Naive B cell (primary cell): ENCODE measurements at places on chromosomes 3 and 15.
A peak's percentile ranks its signal among the peaks of the same experiment; 100 is the strongest.

- no peak for DNase-seq
Observed at GRCh38 chr15:84914909-84915605, 30.6 kb downstream of the SLC28A1 start.

GRCh38 chr3:183825456-183826161, at the start of gene MAP6D1:
MAP6D1 (minus strand) TSS chr3:183825577; CDS start chr3:183825547, 30 bp downstream.
- peak; percentile 33 for DNase-seq

GRCh38 chr3:41290736-41291135, 91.4 kb downstream of the CTNNB1 start:
- no peak for DNase-seq

- no peak for DNase-seq
Observed at GRCh38 chr15:70447521-70447920, 315.8 kb downstream of the UACA start.

GRCh38 chr3:20245781-20246180, 59.8 kb upstream of the SGO1 start:
- no peak for DNase-seq

DNA sequence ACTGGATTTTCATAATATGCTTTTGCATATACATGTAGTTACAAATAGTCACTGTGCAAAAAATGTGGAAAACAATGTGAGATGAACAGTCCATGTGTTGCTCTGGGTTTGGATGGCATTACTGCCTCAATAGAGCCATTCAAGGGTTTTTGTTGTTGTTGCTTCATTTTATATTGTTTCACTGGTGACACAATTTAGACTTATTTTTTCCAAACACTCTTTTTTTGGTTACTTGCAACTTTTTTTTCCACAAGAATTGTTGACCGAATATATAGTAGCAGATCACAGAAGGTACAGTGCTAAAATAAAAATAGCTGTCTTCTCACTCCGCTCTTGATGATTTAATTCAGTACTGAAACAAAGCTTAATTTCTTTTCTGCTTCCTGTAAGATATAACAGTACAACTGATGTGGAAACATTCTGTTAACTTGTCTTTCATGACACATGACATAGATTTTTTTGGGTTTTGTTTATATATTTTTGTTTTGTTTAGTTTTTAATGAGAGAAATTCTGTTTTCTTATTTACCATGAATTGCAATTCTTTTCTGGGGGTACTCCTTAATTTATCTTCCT, 618.6 kb downstream of the NAALADL2 start:
- no peak for DNase-seq

- no peak for DNase-seq
Observed at GRCh38 chr3:109572301-109572700, 235.0 kb upstream of the DPPA4 start.

DNA sequence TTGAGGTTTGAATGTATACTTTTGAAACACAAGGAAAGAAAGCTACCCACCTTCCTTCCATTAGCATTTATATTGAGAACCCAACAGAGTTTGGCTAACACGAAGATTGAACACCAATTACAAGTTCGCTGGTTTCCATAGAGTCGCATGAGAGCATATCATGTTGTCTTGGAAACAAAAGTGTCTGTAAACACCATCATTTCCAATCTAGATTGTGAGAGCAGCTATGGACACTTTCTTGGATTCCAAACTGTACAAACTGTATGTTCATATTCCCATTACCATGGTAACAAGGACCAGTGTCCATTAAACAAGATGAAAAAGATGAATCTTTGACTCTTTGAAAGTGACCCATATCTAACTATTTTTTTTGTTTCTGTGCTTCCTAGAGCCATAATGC, 529.9 kb upstream of the ROBO1 start:
- DNase-seq = no peak

DNA sequence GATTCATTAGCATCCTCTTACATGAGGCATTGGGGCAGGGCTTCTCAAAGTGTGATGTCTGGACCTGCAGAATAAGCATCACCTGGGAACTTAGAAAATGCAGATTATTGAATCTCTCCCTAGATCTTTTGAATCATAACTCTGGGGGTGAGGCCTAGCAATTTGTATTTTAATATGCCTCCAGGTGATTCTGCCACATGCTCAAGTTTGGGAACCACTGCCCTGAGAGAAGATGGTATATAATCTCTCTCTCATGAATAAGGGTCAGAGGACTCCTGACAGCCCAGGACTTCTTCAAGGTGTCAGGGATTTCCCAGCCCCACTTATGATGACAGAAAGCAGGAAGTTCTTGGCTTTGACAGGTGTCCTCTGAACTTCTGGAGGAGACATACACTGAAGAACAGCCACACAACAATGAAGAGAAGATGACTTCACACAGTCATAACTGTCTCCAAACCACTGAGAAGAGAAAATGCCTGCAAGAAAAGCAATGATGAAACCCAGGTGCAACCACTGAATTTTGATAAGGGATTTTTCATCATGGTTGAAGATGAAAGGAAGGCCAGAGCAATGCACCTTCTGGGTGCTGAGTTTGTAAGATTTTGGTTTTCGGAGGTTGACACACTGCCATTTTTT, 211.9 kb upstream of the MRPL3 start:
- DNase-seq = no peak

DNA sequence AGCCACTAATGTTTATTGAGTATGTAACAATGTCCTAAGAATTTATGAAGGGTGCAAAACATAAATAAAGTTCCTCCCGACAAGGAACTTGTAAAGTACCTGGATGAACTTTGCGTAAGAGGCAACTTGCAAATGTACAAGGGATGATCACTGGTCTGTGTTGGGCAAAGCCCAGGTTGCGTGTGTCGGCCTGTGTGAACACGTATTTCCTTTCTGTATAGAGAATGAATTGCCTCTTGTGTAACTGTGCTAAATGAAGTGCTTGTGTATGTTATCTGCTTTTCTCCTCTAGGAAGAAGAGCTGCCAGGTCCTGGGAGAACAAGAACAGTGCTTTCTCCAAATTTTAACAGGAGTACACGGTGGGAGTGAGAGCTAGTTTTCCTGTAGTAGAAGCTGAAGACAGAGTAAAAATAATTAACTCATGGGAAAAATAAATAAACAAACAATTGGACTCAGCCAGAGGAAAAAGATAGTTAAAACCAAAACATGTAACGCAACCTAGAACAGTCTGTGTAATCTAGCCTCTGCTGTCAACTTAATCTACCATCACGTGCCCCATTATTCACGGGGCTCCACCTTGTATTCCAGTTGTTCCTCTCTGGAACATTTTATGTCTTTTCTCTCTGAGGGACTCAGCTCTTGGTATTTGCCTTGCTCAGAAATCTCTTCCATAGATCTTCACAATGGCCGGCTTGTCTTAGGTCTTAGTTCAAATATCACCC, 83.7 kb upstream of the RASGRP1 start:
- no peak for DNase-seq

DNA sequence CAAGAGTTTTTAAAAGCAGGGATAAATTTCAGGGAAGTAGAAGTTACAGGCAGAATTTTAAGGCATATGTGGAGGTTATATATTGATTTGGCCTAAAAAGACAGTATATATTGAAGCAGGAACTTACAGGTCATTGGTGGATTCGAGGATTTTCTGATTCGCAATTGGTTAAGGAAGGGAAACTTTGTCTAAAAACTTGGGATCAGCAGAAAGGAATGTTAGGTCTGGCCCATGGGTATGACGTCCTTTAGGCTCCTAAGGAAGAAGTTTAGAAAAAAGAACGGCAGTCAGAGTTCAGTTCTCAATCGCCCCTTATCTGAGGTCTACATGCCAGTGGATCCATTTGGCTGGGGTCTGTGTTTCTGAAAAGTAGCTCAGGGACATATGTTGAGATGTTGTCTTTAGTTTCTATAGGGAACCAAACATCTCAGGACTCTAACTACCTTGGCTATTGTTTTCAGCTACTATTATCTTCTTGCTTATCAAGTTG, 33.2 kb upstream of the ACP3 start:
- no peak for DNase-seq

DNA sequence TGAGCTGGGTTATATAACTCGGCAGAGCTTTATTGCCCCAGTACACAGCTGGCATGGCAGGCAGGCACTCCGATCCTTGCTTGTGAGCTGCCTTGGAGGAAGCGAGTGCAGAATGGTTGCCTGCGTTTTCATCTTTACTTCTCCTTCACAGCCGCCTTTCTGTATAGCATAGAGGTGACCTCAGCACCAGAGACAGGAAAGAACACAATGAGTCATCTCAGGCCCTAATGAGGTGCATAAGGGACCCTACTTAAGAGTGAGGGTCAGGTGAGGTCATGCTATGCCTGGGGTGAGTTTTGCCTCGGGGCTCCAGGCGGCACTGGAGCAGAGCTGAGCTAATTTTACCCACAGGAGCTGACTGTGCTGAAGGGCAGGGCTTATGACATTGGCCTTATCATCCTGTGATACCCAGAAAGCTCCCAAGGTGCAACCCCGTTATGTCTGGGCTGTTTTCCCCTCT, 43.5 kb downstream of the LPP start:
- DNase-seq = no peak

GRCh38 chr3:64977308-64978100, 289.7 kb upstream of the ADAMTS9 start:
- no peak for DNase-seq

DNA sequence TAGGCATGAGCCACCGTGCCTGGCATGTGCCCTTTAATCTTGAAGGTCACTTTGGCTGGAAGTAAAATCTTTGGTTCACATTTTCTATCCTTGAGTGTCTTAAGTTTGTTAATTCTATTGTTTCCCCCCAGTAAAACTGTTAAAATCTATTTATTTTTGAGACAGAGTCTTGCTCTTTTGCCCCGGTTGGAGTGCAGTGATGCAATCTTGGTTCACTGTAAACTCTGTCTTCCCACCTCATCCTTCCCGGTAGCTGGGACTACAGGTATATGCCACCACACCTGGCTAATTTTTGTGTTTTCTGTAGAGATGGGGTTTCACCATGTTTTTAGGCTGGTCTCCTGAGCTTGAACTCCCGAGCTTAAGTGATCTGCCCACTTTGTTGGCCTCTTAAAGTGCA, 7.7 kb downstream of the PPP4R2 start:
- no peak for DNase-seq

- no peak for DNase-seq
Observed at GRCh38 chr3:37279236-37279635, 104.9 kb upstream of the LRRFIP2 start.

DNA sequence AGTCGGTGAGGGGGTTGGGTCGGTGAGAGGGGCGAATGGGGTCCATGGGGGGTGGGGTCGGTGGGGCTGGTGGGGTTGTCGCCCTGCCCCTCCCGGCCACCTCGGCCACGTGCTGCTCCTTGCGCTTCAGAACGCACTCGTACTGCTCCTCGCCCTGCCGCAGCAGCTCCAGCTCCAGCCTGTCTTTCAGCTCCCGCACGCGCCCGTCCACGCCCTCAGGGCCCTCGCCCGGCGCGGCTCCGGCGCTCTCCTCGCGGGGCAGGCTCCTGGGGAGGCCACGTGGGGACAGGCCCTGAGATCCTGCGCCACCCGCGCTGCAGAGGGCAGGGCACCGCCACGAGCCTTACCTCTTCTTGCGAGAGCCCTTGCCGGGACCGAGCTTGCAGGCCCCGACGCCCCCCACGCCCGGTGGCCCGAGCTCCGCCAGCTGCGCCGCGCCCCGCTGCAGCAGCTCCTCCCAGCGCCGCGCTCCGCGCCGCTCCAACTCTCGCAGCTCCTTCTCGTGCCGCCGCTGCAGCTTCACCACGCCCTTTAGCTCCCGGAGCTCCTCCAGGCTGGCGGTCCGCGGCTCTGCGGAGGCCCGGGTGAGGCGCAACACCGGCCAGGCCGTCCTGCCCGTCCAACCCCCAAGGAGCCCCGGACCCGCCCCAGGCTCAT, 8.2 kb upstream of the ANKRD63 start:
- DNase-seq = no peak

DNA sequence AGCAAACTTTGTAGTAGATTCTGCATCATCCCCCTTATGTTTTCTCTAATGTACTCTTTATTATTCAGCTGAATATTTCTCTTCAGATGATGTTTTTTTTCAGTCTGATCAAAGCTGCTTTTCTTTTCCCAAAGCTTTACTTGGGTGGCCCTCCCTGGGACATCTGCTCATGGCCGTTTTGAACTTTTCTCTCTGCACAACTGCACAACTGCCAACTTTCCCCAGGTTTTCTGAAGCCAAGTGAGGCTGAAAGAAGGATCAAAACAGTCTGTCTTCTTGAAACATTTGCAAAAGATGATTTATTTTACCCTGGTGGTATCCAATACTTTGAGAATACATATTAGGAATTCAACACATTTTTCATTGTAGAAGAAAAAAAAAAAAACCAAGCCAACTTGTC, 43.0 kb downstream of the GASK1A start:
- no peak for DNase-seq

GRCh38 chr3:102124282-102124681, 275.0 kb downstream of the NFKBIZ start:
- DNase-seq = no peak

- no peak for DNase-seq
Observed at GRCh38 chr15:38714309-38715072, 149.9 kb upstream of the RASGRP1 start.

DNA sequence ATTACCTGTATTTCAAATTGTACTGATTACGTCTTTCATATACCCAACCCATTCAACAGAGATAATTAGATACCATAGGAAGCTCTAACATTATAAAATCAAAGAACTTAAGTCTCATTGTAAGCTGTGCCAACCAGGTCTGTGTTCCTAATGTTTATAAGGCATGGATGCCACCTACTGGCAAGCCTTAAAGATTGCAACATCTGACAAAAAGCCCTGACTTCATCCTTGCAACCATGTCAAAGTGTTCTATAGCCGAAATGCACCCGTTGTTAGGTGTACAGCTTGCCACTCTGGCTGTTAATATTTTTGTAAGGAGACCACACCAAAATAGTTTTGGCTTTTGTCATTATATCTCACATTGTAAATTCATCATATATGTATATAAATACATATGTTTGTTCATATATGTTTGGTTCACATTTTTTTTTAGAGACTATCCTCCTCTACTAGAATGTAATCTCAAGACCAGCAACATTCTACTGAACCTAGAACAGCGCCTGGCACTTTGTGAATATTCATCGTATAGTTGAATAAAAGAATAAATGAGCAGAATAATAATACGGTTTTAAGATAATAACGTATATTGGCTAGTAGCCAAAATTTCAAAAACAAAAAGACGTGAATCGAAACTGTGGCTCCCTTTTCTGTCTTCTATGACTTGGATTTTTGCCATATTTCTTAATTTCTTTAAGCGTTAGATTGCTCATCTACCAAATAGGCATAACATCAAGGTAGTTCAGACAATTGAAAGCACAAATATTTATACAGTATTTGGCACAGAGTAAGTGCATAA, 258.1 kb downstream of the TBL1XR1 start:
- DNase-seq = peak; percentile 14

- DNase-seq = no peak
Observed at GRCh38 chr15:66425837-66426236, 39.1 kb downstream of the MAP2K1 start.

DNA sequence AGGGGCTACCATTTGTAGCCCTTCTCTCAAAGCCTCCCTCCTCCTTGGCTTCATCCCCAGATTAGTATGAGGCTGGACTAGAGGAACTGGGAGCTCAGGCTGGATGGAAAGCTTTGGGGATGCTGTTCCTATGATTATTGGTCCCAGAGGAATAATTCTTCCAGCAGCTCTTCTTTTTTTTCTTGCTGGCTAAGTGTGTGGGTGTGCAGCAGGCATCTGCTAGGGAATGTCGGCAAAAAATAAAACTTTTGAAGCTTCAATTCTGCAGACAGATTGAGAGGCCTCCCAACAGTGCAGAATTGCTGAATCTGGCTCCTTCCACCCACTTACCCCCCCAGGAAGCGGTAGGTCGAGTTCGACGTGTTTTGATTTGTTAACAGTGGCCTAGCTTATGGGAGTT, 138.5 kb upstream of the ANKRD28 start:
- no peak for DNase-seq
